ENCODE measurements at places on chromosomes 12 and 14. TPM values are rescaled to one million over a fixed set of nuclear protein-coding genes. Genes with fewer than 3 reads are reported as not detected.

Gene NR1H4
- not detected for total RNA-seq

Gene ABCC9
- not detected for total RNA-seq

Gene TSPAN19
- total RNA-seq: not detected

Gene LRP1-AS
- not detected for total RNA-seq

Gene MYRFL
- not detected for total RNA-seq

Gene C1QL4
- total RNA-seq: not detected

Gene CD163
- total RNA-seq: not detected

Gene GLI1
- 0.83 TPM for total RNA-seq

Gene BHLHE41
- total RNA-seq: not detected

Gene CCDC198
- total RNA-seq: not detected

Gene TMEM52B
- total RNA-seq: not detected
